ENCODE measurements at places on chromosomes 6 and 20.

- no peak for DNase-seq
These were observed 164.3 kb upstream of the RREB1 start for GRCh38 chr6:6943421-6943820.

DNA sequence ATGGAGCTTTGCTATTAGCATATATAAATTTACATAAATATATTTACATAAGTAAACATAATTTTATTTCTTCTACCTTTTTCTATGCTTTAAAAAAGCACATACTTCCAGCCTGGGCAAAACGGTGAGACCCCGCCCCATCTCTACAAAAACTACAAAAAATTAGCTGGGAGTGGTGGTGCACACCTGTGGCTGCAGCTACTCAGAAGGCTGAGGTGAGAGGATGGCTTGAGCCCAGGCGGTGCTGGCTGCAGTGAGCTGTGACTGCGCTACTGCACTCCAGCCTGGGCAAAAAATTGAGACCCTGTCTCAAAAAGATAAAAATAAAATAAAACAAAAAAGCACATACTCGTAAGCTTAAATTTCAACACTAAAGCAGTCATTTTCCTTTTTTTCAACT lies 30.3 kb downstream of the ELOVL5 start:
- DNase-seq: no peak

DNA sequence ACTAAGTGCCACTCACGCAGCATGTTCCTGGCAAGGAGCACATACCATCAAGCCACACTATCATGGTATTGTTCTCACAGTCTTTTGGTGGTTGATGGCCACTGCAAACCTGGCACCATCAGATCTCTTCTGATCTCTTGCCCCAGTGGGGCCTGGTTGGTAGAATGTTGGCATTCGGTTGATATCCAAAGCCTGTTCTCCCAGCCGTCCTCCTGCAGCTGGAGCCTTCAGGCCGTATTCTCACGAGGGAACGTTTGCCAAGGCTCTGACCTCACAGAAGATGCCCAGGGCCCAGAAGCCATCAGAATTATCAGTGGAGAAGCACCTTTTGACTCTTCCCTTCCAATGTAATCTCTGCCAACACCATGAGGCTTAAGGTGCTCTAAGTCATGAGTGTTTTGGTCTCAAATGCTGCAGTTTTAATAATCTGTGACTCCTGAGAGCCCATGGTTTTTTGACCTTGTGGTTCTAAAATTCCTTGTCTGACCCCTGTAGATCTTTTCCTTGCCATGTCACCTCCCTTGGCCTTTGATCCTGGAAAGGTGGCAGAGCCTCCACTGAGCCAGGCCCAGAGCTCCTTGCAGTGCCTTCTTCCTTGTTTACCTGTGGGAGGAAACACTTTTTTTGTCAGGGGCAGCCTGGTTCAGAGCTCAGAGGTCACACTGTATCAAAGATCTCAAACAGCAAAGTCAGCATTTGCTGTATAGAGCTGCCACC lies 27.8 kb downstream of the POFUT1 start:
- DNase-seq: no peak

GRCh38 chr20:62624325-62624690 lies 18.0 kb upstream of the SLCO4A1 start:
- no peak for DNase-seq

- no peak for DNase-seq
These were observed 41.8 kb upstream of the ARFGEF2 start for GRCh38 chr20:48879612-48880245.

GRCh38 chr6:101083533-101084175 lies 202.5 kb upstream of the ASCC3 start:
- DNase-seq: no peak

DNA sequence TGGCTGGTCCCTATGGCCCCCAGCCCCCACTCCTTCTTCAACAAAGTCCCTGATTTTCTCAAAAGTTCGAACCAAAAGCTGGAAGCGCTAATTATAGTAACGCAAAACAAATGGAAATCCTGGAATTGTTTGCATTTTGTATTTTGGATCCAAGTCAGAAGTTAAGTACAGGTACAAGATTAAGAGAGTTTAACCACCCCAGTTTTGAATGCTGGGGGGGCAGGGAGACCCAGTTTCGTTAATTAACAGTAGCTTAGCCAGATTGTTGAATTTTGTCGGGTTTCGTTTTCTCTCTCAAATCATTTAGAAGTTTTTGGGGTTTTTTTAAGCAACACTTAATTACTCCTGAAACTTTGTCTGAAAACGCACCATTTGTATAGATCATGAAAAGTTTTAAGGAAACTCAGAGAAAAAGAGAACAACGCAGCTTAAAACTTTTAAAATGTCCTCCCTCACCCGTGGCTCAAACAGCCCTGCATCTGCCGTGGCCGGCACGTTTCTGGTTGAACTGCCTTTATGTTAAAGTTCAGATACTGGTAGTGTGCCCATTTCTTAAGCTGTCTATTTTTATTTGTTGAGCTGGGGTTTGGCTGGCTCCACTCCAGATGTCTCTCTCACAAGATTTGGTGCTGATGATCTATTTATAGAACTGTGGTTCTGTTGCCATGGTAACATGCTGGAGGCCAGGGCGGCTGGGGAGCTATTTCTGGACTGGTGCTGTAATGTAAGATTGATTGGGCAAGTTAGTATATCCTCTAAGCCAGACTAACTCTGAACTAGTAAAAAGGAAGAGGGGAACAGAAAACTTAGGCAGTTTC lies 55.0 kb downstream of the GNAS start:
- DNase-seq: peak; percentile 32

DNA sequence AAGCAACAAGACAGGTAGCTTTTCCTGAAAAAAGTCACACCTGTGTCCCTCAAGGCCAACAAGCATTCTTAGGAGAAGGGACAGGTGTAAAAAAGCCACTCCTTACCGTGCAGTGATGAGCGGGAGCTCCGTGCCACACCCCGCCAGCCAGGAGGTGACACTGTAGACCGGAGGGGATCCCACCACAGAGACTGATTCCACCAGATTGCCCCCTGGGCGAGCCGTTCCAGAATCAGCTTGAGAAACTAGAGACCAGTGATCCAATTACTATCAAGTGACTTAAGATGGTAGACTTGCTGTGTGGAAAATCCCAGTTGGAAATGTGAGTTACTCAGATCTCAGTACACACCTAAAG lies 37.4 kb downstream of the PKHD1 start:
- no peak for DNase-seq

DNA sequence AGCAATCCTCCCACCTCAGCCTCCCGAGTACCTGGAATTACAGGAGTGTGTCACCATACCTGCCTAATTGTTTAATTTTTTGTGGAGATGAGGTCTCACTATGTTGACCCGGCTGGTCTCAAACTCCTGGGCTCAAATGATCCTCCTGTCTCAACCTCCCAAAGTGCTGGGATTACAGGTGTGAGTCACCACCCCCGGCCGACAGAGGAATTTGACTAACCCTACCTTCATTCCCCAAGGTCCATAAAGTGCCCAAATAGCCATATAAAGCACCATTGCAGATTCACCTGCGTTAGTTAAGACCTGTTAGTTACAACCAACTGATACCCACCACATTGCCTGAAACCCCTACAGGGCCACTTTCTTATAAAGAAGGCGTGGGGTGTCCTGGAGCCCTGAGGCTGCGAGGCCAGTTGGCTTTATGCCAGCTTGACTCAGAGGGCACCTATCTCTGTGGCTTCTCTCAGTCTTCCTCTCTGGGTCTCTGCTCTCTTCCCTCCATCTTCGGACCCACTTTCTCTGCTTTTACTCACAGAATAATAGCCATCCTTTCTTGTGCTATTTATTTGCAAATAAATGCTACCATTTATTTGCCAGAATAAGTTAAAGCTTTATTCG lies 65.6 kb downstream of the SLC2A10 start:
- DNase-seq: no peak

- DNase-seq: peak; percentile 17
These were observed 11.5 kb upstream of the TMC2 start for GRCh38 chr20:2524709-2525506.

- DNase-seq: no peak
These were observed 60.3 kb downstream of the ADGRG6 start for GRCh38 chr6:142361779-142362750.

GRCh38 chr6:74277777-74278186 lies 581.8 kb downstream of the CD109 start:
- no peak for DNase-seq

DNA sequence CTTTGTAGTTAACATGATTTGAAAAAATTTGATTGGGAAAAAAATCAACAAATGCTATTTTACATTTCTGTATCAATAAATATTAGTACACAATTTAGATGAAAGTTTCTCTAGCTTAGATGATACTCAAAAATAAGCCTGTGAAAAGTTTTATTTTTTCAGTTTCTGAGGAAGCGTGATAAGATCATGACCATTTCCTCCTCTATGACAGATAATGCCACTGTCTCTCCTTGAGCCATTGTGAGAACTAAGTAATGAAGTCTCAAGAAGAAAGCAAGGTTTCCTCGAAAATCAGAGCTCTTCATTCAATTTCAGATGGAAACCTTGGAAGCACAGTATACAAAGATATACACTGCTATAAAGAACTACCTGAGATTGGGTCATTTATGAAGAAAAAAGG lies 395.0 kb downstream of the HDGFL1 start:
- no peak for DNase-seq

DNA sequence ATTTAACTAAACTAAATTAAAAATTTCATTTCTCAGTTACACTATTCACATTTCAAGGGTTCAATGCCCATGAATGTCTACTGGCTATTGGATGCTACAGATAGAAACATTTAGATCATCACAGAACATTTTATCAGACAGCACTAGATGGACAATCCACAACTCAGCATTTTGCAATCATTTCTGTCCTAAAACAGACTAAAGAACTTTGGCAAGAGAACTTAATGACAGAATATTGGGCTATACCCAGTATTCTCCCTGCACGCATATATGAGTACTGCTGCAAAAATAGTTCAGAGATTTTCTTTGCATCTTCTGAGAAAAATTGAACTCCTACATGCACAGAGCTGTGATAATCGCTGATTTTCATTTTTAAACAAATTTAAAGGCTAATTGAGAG lies 36.1 kb upstream of the FBXO30 start:
- DNase-seq: no peak

DNA sequence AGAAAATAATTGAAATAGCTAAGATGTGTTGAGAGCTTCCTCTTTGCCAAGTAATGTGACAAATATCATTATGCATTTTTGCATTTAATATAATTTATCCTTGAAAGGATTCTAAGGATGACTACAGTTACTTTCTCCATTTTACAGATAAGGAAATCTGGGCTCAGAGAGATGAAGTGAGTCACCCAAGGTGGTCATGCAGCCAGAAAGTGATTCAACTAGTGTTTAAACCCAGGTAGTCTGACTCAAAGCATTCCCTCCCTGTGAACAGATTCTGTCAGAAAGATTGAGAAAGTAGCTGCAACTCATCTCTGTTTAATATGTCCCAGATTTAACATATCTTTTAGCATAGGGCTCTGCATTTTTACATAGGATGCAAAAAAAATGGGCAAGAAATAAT lies 28.1 kb downstream of the NRSN1 start:
- no peak for DNase-seq

Data from stimulated activated CD4-positive, alpha-beta T cell treated with anti-CD3 and anti-CD28 coated beads, Interleukin-4, amount 100 ng/mL, for 4 hours (primary cell).